Small intestine (tissue), 16 donors: ENCODE measurements at places on chromosomes 6 and 20.

GRCh38 chr20:504632-505075, 38.9 kb downstream of the CSNK2A1 start:
- peak; percentile 59 for DNase-seq

DNA sequence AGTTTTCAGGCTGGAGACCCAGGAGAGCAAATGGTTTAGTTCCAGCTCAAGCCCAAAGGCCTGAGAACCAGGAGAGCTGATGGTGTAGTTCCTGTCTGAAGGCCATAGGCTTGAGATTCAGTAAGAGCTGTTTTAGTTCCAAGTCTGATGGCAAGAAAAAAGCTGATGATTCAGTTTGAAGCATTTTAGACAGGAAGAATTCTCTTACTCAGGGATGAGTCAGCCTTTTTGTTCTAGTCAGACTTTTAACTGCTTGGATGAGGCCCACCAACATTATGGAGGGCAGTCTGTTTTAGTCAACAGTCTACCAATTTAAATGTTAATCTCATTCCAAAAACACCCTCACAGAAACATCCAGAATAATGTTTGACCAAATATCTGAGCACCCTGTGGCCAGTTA, 2.5 kb downstream of the ZSCAN26 start:
- DNase-seq = no peak

DNA sequence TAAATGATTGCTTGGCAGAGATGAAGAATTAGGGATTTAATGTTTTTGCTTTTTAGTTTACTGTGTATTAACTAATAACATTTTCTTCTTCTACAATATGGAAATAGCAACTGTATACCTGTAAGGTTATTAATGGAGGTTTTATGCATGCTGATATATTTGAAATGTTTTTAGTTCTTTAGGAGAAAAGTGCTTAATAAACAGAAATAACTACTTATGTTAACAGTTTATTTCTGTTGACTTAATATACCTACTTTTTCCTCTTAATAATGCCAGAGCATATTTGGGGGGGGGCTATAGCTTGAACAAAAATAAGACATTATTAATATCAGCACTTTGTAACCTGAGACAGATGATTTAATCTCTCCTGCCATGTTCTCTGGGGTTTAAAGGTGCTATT, 33.6 kb downstream of the PLCB4 start:
- DNase-seq = no peak

DNA sequence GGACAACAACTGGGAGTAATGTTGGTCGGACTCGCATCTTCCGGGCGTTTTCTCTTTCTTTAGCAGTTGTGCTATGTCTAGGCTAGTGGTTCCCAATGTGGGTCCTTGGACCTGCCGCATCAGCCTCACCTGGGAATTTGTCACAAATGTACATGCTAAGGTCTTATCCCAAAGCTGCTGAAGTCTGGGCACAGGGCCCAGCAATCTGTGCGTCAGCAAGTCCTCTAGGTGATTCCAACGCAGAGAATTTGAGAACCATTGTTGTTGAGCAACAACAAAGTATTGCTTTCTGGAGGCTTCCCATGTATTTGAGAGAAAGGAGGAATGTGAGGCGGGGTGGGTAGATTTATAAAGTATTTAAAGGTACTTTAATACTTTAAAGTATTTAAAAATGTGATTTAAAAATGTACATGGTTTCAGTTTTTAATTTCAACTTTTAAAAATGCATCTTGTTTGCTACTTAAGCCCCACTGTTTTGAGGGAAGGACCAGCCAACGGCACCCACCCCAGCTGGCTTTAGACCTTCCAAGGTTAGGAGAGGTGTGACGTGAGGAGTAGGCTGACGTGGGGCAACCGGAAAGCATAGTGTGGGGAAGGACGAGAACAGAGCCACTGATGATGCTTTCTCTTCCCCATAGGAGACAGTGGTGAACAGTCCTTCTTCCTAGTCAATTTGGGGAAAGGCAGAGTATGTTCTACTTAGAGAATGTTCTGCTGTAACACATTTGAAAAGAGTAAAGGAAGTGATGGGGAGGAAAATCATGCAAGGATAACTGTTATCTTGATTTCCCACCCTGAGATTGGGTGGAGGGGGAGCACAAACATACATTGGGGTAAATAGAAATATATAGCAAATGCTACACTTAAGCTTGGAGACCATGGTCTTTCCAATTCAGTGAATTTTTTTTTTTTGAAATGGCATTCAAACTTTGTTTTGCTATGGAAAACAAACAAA, 4.3 kb downstream of the UST start:
- no peak for DNase-seq

- DNase-seq = no peak
Measured at GRCh38 chr6:87767478-87767877, 65.4 kb upstream of the AKIRIN2 start.

DNA sequence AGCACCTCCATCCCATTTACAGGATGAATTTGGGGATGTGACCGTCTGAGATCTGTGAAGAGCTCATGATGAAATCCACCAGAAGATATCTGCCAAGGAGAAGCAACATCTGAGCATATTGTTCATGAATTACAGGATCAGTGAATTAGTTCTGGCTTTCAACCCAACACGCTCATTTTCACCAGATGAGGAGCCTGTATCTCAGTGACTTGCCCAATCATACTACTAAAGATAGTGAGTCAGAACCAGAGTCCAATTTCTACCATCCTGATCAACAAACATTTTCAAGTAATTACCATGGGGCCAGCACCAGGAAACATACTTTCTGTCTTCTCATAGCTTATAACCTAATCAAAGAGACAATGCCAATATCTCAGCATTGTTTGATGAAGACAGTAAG, 116.6 kb downstream of the ZDHHC14 start:
- DNase-seq = no peak

DNA sequence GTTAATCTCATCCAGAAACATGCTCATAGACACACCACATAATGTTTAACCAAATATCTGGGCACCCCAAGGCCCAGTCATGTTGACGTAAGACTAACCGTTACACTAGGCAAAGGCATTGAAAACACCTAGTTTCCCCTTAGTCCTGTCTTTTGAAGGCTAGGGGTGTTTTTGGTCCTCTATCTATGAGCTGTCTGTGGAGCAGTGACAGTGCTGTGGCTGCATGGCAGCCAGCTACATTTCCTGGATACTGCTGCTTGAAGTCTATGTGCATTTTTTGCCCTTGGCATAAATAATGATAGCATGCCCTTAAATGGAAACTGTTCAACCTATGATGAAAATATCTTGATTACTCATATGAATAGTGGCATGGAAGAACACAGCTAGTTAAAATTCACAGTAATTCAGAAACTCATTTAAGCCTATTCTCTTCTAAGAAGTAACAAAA, 18.6 kb downstream of the FARS2 start:
- DNase-seq = no peak

GRCh38 chr6:130027948-130028347, 9.6 kb downstream of the L3MBTL3 start:
- peak; percentile 26 for DNase-seq
